B cell (primary cell): ENCODE measurements at places on chromosomes 3 and 15. TPM values are rescaled to one million over a fixed set of nuclear protein-coding genes. Genes with fewer than 3 reads are reported as not detected.

Gene SCG5
- total RNA-seq, result not detected in 2 replicates

DNA sequence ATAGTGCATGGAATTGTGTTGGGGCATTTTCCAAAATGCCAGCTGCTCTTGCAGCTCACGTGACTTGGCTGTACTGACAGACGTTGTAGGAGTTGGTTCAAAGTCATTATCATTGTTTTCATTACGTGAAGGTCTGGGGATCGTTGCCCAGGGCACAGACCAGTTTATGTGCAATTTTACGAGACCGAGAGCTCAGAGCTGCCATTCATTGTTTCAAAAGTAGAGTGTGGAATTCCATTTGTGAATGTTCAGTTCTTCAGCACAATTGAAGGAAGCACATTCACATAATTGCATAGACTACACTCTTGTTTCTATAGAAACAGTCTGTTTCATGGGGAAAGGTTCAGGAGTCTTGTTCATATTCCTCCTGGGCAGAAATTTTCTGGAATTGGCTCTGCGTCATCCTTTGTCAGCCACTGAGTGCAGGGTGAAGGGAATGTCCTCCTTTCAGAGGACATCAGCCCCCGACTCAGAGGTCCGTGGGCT is 54.5 kb downstream of the GABRG3 start:
- H3K36me3 ChIP-seq, result no peaks in the 10 kb centered on the region
- H3K4me1 ChIP-seq, result no peaks in the 10 kb centered on the region
- H3K27ac ChIP-seq, result no peak overlapping the region
- no peaks in the 10 kb centered on the region for H3K27me3 ChIP-seq
- DNase-seq, result no peak

- H3K27me3 ChIP-seq, result no peaks in the 10 kb centered on the region
- H3K36me3 ChIP-seq, result no peaks in the 10 kb centered on the region
- peak overlapping the region; percentile 24 for H3K27ac ChIP-seq
- H3K4me1 ChIP-seq, result peaks cover 23% of the 10 kb centered on the region
- DNase-seq, result no peak
Measured at GRCh38 chr15:56533731-56534403, 68.9 kb upstream of the MNS1 start.

- no peak overlapping the region for H3K4me3 ChIP-seq
- peaks cover 4% of the 10 kb centered on the region for H3K27me3 ChIP-seq
- no peak for DNase-seq
Measured at GRCh38 chr3:11989383-11990038, 14.7 kb upstream of the SYN2 start.

- DNase-seq, result no peak
- H3K27me3 ChIP-seq, result no peaks in the 10 kb centered on the region
- peaks cover 39% of the 10 kb centered on the region for H3K4me1 ChIP-seq
- peak overlapping the region; percentile 56 for H3K27ac ChIP-seq
Measured at GRCh38 chr3:4581920-4582611, 88.9 kb downstream of the ITPR1 start.

- peaks cover 54% of the 10 kb centered on the region for H3K4me1 ChIP-seq
- no peaks in the 10 kb centered on the region for H3K27me3 ChIP-seq
- no peaks in the 10 kb centered on the region for H3K36me3 ChIP-seq
- H3K27ac ChIP-seq, result no peak overlapping the region
- DNase-seq, result no peak
- H3K4me3 ChIP-seq, result no peak overlapping the region
Measured at GRCh38 chr15:78058401-78058935, 19.0 kb downstream of the TBC1D2B start.

Gene MAGEL2
- not detected in 2 replicates for total RNA-seq

- no peaks in the 10 kb centered on the region for H3K36me3 ChIP-seq
- H3K4me3 ChIP-seq, result no peak overlapping the region
- H3K4me1 ChIP-seq, result no peaks in the 10 kb centered on the region
- no peak for DNase-seq
- no peak overlapping the region for H3K27ac ChIP-seq
Measured at GRCh38 chr3:86554383-86554782, 436.6 kb downstream of the VGLL3 start.

DNA sequence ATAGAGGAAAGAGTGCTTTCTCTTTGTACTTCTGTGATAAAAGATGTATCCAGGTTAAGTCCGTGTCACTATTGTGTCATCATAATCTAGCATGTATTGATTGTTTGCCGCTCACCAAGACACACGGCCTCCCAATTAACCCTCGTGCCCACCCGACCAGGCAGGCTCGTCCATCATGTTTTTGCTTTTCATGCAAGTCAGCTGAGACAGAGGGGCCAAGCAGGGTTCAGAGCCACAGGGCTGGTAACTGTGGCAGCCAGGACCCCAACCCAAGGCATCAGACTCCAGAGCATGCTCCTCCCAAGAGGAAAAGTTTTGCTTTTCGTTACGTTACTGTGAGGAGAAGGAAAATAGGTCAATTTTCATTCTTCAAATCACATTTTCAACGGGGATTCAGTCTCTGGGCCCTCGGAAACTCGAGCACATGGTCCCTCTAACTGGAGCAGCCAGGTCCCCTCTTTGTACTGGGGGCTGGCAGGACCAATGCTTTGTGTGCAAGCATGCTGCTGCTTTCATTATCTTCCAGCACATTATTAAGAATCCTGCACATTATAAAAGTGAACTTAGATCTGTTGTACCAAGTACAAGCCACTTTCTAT is 161.1 kb upstream of the TOPAZ1 start:
- no peaks in the 10 kb centered on the region for H3K36me3 ChIP-seq
- no peaks in the 10 kb centered on the region for H3K27me3 ChIP-seq

DNA sequence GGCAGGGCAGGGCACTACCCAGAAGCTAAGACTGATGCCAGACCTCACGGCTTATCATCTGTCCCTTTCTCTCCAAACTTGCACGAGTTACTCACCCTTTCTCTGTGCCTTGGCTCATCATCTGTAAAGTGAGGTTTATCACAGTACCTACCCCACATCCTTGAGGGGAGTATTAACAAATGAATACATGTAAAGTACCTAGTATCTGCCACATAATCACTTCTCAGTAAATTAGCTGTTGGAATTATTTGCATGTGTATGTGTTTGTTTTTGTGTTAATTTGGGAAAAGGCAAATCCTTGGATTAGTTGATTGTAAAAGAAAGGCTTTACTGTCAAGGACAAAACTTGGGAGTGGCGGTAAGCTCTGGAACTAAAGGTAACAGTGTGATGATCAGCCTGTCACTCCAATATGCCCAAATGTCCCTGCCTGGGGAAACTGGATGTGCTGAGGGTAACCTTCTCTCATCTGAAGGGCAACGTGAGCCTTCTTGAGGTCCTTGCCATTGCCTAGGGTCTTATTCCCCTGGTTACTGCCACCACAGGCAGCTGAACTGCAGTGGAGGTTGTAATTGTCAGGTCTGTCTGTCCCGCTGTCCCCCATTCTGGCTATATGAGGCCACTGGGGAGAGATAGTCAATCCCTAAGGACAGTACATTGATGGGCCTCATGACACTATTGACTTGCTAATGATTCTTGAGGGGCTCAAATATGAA is 269.4 kb downstream of the CLSTN2 start:
- no peak for DNase-seq
- H3K4me1 ChIP-seq, result no peaks in the 10 kb centered on the region
- no peak overlapping the region for H3K4me3 ChIP-seq
- H3K27ac ChIP-seq, result no peak overlapping the region
- H3K27me3 ChIP-seq, result no peaks in the 10 kb centered on the region

Gene HAPLN3
- total RNA-seq, result 4.2 and 7.5 TPM in 2 replicates

DNA sequence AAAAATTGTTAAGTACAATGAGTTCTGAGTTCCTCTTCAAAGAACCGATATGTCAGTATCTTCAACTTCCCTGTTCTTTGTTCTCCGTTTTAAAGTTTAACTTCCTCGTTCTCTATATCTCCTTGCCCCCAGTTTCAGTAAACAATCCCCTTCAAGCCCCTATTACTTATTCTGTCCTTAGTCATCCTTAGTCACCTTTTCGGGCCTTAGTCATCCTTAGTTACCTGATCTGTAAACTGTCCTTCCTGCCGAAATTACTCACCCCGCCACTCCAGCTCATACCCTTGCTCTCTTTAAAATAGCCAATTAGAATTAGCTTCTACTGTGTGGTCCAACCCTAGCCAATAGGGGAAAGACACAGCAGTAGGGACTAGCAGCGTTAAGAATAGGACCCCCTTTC is 1165.6 kb downstream of the NSUN3 start:
- H3K4me3 ChIP-seq, result no peak overlapping the region
- DNase-seq, result no peak
- H3K4me1 ChIP-seq, result no peaks in the 10 kb centered on the region
- H3K27ac ChIP-seq, result no peak overlapping the region
- H3K27me3 ChIP-seq, result no peaks in the 10 kb centered on the region

DNA sequence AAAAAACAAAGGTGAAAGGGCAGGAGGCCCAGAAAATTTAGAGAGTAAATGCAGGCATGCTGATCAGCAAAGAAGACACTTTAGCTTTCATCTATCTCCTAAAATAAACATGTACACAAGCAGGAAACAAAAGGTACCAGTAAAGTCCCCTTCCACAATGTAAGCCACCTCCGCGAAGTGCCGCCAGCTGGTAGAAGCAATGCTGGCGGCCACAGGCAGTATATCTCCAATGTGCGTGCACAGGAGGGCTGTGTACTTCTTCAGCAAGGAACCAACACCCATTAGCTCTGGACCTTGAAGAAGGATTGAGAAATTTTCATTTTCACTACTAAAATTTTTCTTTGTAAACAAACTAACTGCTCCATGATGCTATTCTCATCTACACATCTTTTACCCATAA is 75.4 kb downstream of the HERC2 start:
- no peak overlapping the region for H3K27ac ChIP-seq
- peaks cover 8% of the 10 kb centered on the region for H3K36me3 ChIP-seq
- H3K4me3 ChIP-seq, result no peak overlapping the region
- H3K27me3 ChIP-seq, result no peaks in the 10 kb centered on the region

GRCh38 chr15:42367041-42367440 is 7.7 kb downstream of the CAPN3 start:
- no peaks in the 10 kb centered on the region for H3K27me3 ChIP-seq
- H3K4me3 ChIP-seq, result no peak overlapping the region
- H3K4me1 ChIP-seq, result no peaks in the 10 kb centered on the region
- DNase-seq, result no peak

GRCh38 chr3:132241776-132242514 is 75.3 kb upstream of the ACP3 start:
- no peak for DNase-seq
- no peaks in the 10 kb centered on the region for H3K4me1 ChIP-seq
- no peak overlapping the region for H3K27ac ChIP-seq
- H3K36me3 ChIP-seq, result no peaks in the 10 kb centered on the region
- no peak overlapping the region for H3K4me3 ChIP-seq
- no peaks in the 10 kb centered on the region for H3K27me3 ChIP-seq

Gene TGM4
- total RNA-seq, result not detected in 2 replicates

GRCh38 chr3:16404349-16404895 is 109.1 kb downstream of the RFTN1 start:
- H3K4me1 ChIP-seq, result peaks cover 9% of the 10 kb centered on the region
- H3K27me3 ChIP-seq, result no peaks in the 10 kb centered on the region
- H3K27ac ChIP-seq, result no peak overlapping the region

- no peaks in the 10 kb centered on the region for H3K4me1 ChIP-seq
- H3K36me3 ChIP-seq, result no peaks in the 10 kb centered on the region
- no peak overlapping the region for H3K27ac ChIP-seq
- no peaks in the 10 kb centered on the region for H3K27me3 ChIP-seq
Measured at GRCh38 chr3:105505170-105505569, 138.5 kb downstream of the ALCAM start.

GRCh38 chr3:147404000-147404799 is 2.1 kb downstream of the ZIC4 start:
- no peaks in the 10 kb centered on the region for H3K27me3 ChIP-seq
- H3K4me3 ChIP-seq, result no peak overlapping the region
- no peaks in the 10 kb centered on the region for H3K36me3 ChIP-seq
- H3K4me1 ChIP-seq, result peaks cover 3% of the 10 kb centered on the region
- DNase-seq, result no peak

DNA sequence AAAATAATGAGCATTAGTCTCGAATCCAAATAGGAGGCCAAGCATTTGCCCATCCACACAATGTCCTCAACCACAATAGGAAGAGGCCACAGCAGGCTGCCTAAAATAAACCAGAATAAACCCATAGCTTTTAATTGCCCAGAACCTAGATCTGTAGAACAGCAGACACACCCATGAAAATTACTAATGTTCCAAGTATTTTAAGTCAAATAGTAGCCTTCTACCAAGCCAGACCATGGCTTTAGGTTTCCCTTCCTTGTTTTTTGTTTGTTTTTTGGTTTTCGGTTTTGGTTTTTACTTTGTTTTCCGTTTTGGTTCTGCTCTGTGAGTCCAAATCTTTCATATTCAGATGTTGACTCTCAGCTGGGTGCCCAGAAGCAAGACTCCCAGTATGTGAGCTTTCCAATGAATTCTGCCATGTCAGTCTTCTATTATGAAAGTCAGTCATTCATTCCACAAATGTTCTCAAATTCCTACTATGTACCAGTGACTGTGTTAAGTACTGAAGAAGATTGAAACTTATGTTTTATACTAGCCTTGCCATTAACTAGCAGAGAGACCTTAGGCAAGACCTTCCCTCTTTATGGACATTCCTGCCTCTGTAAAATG is 57.8 kb upstream of the BOC start:
- H3K4me3 ChIP-seq, result no peak overlapping the region
- H3K4me1 ChIP-seq, result no peaks in the 10 kb centered on the region
- no peaks in the 10 kb centered on the region for H3K27me3 ChIP-seq
- H3K27ac ChIP-seq, result no peak overlapping the region
- H3K36me3 ChIP-seq, result no peaks in the 10 kb centered on the region

DNA sequence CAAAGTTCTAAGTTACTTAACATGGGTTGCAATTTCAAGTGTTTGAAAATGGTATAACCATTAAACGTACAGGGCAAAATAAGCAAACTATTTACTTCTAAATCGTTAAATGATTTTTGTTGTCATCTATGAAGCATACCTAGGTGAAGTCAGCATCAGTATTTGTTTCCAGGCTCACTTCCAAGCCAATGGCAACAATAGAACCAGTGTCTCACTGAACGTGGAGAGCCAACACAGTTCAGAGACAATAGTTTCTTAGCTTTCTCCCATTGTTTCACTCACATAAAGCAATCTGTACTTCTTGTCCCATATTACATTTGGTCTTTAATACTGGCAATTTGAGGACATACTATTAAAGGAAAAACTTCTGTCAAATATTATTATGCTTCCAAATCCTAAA is 397.2 kb downstream of the MECOM start:
- no peaks in the 10 kb centered on the region for H3K36me3 ChIP-seq
- H3K4me3 ChIP-seq, result no peak overlapping the region
- H3K27me3 ChIP-seq, result no peaks in the 10 kb centered on the region
- H3K4me1 ChIP-seq, result no peaks in the 10 kb centered on the region
- H3K27ac ChIP-seq, result no peak overlapping the region
- no peak for DNase-seq

DNA sequence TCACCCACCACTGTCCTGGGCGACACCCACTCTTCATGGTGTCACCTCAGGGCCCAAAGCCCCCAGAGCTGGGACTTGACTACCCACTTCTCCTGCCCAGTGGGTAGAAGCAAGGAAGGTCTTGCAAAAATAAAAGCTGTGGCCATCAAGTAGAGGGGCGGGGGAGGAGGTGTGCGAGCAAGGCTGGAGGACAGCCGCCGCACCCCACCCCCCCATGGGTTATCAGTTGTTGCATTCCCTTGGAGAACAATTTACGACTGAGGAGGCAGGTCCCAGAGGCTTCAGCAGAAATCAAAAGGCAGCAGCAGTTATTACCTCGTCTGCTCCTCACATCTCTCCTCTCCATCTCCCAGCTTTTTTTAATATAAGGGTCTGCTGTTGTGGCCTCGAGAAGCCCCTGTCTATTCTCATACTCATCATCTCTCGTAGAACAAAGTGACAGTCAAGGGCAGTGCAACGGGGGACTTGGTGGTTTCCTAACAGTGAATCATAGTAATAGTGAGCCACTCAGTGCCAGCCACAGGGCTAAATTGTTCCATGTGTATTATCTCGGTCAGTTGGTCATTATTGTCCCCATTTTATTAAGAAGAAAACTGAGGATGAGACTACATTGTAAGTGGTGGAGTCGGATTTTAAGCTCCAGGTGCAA is 116.4 kb downstream of the PDCD6IP start:
- no peaks in the 10 kb centered on the region for H3K27me3 ChIP-seq
- H3K36me3 ChIP-seq, result no peaks in the 10 kb centered on the region
- no peak overlapping the region for H3K4me3 ChIP-seq
- H3K27ac ChIP-seq, result no peak overlapping the region
